Stimulated activated CD4-positive, alpha-beta T cell treated with anti-CD3 and anti-CD28 coated beads, TNF-alpha, amount 100 ng/mL, for 1 hour (primary cell): ENCODE measurements at places on chromosomes 11 and 22.

GRCh38 chr11:75896843-75897419 lies 81.9 kb downstream of the UVRAG start:
- no peak for DNase-seq

DNA sequence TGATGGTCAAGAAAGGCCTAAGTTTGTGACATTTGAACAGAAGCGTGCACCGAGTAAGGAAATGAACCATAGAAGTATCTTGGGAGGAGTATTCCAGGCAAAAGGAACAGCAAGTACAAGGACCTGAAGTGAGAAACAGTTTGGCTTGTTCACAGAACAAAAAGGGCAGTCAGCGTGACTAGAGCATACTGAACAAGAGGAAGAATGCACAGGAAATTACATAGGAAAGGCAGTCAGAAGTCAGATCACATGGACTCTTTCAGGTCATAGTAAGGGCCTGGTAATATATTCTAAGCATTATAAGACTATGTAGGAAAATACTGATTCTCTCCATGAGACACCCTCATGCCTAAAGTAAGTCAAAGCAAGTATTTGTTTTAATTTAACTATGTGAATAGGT lies 52.3 kb upstream of the GAB2 start:
- DNase-seq: no peak

GRCh38 chr22:11627436-11627797 lies 3900.6 kb upstream of the OR11H1 start:
- DNase-seq: no peak

DNA sequence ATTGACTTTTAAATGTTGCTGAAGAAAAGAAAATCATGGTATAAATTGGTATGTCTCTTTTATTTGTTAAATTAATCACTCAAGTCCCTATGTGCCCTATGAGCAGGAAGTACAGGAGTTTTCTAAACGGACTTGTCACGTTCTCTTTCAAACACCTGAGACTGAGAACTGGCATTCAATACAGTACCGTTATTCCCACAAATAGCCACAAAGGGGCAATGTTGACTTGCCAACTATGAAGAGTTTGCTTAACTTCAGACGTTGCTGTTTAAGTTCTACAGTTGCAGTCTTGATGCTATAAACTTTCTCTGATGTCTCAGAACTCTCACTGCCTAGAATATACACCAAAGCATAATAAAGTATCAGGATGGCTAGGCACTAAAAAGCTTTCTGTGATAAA lies 7.6 kb downstream of the OR56A1 start:
- DNase-seq: no peak

- no peak for DNase-seq
These were observed 163.0 kb downstream of the GRIK4 start for GRCh38 chr11:120674542-120674941.

DNA sequence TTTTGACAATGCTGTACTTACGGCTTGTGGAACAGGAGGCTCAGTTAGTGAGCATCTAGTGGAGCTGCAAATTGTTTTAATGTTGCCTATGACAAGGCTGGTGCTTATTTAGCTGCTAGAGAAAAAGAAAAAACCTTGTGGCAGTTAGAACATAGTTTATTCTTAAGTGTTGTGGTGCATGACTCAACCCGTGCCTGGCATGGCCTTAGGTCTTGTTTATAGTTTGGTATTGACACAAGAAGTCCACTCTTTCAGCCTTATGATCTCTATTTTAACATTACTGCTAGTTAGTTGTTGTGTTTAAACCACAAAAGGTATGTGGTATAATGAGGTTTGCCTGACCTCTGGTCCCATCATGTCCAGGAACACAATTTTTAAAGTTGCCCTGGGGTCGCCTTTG lies 744.6 kb downstream of the FAM181B start:
- DNase-seq: no peak

GRCh38 chr11:120562806-120563425 lies 51.4 kb downstream of the GRIK4 start:
- DNase-seq: no peak

- no peak for DNase-seq
These were observed 21.5 kb upstream of the P2RY2 start for GRCh38 chr11:73196576-73196975.

DNA sequence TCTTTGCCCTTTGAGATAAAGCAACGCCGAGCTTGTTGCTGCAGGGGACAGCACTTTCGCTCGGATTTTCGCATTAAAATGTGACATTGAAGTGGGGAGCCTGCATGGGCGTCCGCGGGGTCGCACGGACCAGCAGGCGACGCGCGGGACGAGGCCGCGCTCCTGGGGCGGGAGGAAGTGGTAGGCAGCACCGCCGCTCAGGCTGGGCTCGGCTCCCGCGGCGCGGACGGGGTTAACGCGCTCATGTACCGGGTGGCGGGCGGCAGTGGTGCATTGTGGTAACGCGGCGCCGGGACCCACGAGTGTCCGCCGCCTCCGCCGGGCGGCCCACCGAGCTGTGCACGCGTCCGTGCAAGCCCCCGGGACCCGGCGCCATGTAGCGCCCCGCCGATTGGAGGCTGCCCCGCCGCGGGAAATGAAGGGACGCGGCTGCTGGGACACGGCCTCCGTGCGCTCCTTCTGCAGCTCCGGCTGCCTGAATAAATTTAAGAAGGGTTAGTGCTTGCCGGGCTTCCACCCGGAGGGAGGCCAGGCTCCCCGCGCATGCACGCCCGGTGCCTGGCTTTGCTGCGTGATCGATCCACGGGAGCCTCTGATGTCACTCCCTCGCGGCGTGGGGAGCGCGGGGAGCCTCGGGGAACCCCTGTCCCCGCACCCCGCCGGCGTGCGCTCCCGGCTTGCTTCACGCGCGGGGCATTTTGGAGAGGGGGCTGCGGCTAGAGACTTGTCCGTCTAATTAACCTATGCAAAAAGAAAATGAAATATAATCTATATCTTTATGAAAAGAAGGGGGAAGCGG lies 127.7 kb downstream of the OSBP2 start:
- DNase-seq: no peak

- DNase-seq: no peak
These were observed 32.5 kb downstream of the ANO1 start for GRCh38 chr11:70110538-70111055.

DNA sequence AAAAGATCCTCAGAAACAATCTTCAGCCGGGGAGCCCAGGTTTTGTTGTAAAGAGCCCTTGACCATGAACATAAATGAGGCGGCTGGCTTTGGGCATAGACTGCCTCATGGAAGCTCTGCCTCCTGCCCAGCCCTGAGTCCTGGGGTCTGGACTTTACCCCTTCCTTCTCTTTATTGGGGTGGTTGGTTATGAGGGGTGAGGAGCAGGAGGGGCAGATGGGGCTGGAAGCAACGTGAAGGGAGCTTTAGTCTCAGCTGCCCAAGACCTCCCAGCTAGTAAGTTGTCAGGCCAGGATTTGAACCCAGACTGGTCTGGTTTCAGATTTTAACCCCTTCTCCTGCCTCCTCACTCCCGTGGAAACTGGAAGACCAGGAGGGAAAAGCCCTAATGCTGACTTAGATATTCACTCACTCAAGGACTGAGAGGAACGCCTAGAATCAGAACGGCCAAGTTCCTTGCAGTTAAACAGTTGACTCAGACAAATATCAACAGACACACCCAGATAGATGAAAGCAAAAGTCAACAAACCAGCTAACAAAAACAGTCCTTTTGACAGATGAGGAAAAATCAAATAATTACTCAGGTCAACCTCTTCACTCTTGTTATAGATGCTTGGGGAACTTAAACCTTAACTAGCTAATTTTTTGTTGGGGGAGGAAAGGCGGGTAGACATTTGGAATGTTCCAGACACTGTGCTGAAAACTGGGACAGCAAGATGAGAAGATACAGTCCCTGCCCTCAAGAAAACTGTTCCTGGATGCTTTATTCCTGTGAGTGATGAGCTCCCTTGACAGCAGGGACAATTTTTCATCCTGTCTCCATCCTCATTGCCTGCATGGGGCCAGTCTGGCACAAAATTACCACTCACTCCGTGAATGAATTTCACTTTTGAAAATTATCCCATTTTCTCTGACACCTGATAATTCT lies 20.8 kb upstream of the ARRB1 start:
- DNase-seq: no peak

DNA sequence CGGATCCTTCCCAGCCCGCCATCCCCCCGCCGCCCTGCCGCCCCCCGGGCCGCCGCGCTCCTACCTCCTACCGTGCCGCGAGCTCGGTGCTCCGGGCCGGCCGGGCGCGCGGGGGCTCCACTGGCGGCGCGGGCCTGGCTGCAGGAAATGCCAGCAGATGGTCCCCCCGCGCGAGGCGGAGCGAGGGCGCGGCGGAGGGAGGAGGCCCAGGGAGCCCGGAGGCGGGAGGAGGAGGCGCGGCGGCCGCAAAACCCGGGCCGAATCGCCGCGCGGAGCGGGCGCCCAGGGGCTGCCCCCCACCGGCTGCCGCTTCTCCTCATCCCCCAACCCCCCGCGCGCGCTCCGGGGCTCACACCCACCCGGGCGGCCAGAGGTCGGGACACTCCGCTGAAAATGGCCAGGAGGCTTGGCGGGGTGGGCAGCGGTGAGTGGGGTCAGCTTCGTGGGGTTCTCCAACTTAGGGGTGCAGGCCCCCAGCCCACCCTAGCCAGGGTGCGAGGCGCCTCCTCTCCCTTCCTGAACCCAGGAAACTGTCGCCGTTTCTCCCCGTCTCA lies at the start of gene OSBPL5:
OSBPL5 (minus strand) TSS at position 159 of the 554 bp plus-strand sequence. CDS start 36,162 bp downstream, outside the sequence.
- DNase-seq: peak; percentile 29

DNA sequence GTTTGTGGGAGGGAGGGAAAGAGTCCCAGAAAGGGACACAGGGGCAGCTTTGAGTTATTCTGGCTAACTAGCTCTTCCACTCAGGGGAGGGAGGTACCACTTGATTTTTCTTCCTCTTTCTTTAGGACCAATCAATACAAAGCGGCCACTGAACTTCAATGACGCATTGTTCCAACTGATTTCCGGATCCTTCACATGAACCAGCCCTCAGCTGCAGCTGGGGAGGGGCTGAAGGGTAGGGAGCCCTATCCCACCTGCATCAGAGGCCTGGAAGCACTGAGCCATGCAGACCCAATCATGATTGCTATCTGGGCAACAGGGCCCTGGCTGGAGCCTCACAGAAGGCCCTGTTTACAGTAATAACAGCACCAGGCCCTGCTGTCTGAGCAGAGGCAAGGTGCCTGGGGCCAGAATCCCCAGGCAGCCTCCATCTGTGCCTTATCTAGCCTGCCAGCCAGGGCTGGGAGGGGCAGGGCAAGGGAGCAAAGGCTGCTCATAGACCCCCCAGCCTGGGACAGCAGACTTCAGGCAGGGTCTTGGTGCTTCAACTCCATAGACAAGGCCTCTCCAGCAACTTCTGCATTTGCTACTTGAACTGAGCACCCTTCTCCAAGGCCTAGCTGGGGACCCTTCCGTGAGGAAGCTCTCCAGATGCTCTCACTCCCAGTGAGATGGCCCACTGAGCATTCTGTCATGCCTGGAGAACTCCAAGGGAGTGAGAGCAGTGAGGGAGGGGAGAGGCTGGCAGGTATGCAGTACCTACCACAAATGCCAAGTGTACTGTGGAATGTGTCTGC lies 22.5 kb downstream of the CLPB start:
- DNase-seq: no peak

DNA sequence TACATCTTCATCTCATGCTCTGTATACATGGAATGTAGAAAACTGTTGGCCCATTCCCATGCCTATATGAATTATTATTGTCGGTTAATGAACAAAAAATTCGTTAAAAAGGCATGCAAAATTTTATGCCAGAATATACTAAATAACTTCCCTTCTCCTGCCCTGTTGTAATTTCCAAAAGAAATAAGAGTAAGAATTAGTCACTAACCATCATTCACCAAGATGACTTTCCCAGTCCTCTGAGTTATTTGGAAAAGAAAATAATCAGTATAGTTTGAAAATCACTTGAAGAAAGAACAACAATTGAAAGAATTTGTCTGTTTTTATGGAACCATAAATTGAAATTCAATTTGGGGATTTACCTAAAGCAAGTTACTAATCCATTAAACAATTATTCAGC lies 1149.1 kb upstream of the RAG2 start:
- no peak for DNase-seq
